ENCODE measurements at places on chromosomes 6 and 20. TPM values are rescaled to one million over a fixed set of nuclear protein-coding genes. Genes with fewer than 3 reads are reported as not detected.

The SLC32A1 gene
- total RNA-seq, result not detected

The SLC13A3 gene
- 0.28 TPM for total RNA-seq

The SLC22A16 gene
- total RNA-seq, result not detected

The HLA-G gene
- 2.7 TPM for total RNA-seq

The THEMIS gene
- total RNA-seq, result 25.0 TPM

The CGAS gene
- 11.0 TPM for total RNA-seq

The SLC35D3 gene
- total RNA-seq, result not detected

The RBM24 gene
- 0.39 TPM for total RNA-seq

The SNX5 gene
- 58.3 TPM for total RNA-seq

GRCh38 chr6:39884696-39885095 is 49.6 kb downstream of the MOCS1 start:
- DNase-seq, result no peak

DNA sequence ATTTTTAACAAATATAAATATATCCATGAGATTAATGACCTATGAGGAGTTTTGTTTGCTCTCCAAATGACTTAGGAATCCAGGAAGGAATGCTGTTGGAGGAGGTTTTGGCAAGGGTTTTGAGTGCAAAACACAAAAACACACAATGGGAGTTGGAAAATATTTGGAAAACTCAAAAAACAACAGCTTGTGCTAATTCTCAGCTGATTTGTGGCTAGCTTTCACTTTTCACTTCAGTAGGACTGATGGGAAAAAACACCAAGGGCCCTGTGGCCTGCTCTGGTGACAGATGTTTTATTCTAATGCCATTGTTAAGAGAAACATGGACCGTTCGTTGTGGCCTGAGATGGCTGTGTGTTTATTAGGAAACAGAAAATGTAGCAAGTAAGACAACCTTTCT is 113.9 kb downstream of the ALDH8A1 start:
- DNase-seq, result no peak

- DNase-seq, result no peak
These were observed 2.5 kb downstream of the RPL10A start for GRCh38 chr6:35470663-35471120.

DNA sequence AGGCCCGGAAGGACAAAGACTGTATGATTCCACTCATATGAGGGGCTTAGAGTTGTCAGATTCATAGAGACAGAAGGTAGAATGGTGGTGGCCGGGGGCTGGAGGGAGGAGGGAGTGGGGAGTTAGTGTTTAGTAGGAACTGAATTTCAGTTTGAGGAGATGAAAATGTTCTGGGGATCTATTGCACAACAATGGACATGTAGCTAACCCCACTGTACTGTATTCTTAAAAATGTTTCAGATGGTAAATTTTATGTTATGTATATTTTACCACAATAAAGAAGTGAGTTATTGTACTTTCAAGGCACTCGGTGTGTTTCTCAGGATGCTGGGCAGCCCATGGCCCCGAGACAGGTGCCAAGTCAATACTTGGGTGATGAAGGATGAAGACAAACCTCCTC is 25.4 kb downstream of the MAS1 start:
- DNase-seq, result no peak

DNA sequence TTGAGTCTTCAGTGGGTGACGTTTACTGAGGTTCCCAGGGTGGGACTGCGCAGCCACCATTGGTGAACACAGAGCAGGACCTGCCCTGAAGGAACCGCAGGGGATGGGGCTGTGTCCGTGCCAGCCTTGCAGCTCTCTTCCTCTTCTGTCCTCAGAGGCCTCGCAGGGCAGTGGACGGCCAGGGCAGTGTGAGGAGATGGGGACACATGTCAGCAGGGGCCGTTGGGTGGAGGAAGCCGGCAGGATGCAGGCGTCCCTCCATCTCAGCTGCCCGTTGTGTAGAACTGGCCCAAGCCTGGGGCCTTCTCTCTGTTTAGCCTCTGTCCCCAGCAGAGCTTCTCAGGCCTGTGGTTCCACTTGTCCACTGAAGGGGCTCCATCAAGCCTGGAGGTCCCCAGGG is 53.6 kb upstream of the SMOC2 start:
- no peak for DNase-seq

- DNase-seq, result no peak
These were observed 38.8 kb upstream of the ZFP64 start for GRCh38 chr20:52230409-52230808.

- DNase-seq, result no peak
These were observed 6.7 kb downstream of the MAFB start for GRCh38 chr20:40682104-40682981.

DNA sequence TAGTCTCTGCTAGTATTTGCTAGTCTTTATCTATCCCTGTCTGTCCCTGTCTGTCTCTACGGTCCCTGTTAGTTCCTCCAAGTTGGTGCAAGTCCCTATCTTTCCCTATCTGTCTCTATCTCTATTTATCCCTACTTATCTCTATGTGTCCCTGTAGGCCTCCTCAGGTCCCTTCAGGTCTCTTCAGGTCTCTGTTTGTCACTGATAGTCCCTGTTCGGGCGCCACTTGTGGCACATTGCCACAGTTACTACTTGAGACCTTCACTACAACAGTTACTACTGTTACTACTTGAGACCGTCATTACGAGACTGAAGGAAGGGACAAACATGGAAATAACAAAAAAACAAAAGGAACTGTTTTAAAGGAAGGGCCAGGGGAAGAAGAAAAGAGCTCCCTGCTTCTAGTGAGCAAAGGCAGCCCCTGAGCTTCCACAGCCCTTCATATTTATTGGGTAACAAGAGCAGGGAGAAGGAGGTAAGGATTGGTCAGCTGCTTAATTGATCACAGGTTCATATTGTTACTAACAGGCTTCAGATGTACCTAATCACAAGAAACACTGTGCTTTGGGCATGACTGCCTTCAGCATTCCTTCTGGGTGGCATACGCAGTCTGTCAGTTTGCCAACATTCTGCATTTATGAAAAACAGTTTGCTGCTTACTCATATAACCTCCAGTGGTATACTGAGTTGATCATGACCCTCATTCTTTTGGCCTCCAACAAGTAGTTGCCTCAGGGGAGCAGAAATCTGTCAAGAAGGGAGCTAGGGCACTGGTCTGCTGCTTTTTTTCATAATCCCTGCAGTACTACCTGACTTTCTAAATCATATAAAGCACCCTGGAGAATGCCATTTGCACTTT is 8.4 kb downstream of the EPB41L2 start:
- no peak for DNase-seq

- DNase-seq, result no peak
These were observed 287.7 kb downstream of the ALDH8A1 start for GRCh38 chr6:134662077-134662700.

DNA sequence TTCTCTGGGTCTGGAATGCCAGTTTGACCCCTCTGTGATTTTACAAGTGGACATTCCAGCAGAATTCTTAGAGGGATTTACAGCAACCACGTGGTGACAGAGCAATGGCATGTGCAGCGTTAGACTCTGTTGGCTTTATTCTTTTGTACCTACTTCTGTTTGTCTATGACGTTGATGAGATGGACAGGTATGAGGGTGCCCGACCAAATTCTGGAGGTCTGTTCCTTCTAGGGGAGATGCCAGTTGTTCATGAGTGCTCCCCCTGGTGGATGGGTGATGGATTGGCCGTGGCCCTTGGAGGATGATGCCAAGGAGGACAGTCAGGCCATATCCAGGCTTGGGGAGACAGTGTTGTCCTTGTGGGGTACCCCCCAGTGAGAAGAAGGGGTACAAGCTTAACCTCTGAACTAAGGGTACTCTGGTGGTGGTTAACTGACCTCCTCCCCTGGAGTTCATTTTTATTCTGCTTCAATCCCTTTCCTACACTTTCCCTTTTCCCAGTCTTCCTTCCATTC is 198.6 kb downstream of the DTNBP1 start:
- DNase-seq, result peak; percentile 56

DNA sequence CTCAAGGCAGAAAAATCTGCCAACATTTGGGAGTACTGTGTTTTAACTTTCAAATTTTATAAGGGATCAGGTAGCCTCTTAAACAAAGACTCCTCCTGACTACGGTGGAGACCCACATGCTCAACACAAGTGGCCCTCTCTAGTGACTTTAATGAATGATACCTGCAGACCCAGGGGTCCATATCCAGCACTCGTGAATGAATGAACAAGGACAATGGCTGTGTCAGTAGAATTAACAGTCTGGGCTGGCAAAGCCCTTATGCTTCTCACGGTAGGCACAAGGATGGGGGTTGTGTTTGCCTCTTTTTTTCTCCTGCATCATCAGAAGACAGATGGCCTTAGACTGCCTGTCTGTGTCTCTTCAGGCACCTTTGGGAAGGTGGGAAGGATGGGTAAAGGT is 112.6 kb upstream of the TRAF3IP2 start:
- no peak for DNase-seq

DNA sequence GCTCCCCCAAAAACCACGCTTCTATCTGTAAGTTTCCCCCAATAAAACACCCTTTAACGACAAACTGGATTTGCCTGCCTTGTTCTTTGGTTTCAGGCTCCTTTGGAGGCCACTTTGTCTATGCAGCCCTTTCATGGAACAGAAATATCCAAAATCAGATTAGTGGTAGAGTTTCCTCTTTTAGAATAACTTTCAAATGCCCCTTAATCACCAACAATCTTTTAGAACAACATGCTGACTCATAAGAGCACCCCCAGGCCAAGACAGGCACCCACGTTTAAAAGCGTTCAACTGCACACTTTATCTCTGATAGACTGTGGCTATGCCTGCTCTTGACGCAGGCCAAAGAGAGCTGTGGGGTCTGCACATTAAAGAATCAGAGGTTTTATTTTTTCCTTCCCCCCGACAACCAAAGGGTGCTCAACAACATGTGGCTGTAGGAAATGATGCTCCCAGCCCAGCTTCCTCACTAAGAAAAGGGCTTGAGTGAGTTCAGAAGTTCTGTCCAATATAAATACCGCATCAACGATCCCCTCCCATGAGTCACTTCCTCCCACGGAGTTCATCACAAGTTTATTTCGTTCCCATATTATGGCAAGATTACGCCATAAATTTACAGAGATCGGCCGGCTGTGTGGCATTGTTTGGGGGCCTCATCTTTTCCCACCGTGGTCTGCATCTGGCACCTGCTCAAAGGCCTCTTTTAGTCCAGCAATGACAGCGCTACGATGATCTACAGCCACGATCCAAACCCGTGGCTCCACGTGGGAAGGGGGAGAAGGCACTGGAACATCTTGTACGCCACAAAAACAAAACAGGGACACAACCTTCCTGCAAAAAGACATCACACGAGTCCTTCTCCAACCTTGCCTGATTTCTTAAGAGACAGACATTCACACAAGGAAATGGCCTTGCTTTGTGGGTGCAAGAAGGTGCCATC is 88.8 kb upstream of the NFATC2 start:
- peak; percentile 32 for DNase-seq

GRCh38 chr6:74657011-74657410 is 548.8 kb downstream of the COL12A1 start:
- DNase-seq, result no peak

DNA sequence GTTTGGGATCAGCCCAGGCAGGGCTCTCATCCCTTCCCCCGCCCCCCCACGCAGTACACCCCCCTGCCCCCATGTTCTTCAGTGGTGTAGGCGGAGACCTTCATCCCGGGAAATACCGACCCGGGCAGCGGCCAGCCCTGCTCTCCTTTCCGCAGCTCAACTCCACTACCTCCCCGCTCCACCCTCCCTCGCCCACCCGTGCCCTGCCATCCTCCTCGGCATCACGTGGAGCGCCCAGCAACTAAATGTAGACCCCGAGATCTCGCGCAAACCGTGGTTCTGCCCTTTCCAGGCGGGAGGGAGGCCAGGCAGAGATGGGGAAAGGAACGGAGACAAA is 1932.2 kb upstream of the DEFB115 start:
- no peak for DNase-seq

DNA sequence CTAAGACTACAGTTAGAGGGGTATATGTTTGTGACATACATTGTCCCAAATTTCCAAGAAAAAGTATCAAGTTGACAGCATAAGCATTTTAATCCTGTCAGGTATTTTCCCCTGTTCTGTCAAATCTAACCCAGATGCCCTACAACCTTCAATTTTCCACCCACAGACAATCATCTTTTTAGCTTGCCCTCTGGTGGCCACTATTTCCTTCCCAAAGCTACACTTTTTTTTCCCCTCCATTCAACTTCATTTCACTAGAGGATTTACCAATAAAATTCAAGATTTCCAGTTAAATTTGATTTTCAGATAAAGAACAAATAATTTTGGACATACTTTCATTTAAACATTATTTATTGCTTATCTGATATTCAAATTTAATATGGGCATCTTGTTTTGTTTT is 286.6 kb downstream of the TENT5A start:
- no peak for DNase-seq

DNA sequence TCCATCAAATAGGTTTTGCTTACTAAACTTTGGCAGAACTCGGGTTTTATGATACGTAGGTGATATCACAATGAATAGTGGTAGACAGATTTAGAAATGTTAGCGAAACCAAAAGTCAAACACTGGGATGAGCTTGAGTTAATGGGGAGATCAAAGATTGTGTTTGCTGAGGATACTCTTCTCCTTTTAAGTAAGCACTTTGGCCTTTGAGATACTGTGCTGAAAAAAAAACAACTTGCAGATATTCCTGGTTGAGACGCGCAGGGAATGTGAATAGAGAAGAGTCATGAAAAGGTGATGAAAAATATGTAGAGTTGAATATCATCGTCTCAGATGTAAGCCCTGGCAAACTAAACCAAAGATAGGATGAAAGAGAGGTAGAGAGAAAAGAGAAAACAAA is 48.3 kb downstream of the TRMT11 start:
- DNase-seq, result no peak

GRCh38 chr20:16821211-16822089 is 73.3 kb downstream of the OTOR start:
- no peak for DNase-seq

Data from CD4-positive, alpha-beta T cell (primary cell).